ENCODE measurements at places on chromosomes 16 and 17.

- no peak for DNase-seq
Measured at GRCh38 chr17:66975188-66975587, 10.7 kb downstream of the CACNG4 start.

- no peak for DNase-seq
Measured at GRCh38 chr17:32355649-32356377, 5.9 kb downstream of the ZNF207 start.

DNA sequence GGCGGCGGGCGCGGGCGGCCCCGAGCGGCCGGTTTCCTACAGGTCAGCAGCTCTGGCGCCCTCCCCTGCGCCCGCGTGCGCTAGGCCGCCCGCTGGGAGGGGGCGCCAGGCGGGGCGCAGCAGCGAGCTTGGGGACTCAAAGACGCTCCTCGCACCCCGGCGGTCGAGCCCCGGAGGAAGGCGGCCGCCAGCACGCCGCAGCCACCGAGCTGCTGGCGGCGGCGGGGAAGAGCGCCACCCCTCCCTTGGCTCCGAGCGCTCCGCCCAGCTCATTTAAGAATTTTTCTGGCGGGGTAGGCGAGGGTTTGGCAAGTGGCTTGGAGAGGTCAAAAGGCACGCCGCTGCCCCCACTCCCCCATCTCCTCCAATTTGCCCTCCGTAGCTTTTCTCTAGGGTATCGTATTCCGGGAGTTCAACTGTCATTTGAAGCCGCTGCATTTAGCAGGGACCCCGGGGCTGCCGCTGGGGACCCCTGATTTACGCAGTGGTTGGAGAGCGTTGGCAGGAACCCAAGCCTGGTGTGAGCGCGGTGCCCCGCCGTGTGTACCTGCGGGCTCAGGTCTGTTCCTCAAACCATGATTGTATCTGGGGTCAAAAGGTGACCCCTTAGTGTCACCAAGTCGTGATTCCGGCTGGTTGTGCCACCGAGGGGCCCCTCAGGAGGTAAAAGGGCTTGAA lies 59.5 kb upstream of the GSE1 start:
- DNase-seq, result peak; percentile 42

DNA sequence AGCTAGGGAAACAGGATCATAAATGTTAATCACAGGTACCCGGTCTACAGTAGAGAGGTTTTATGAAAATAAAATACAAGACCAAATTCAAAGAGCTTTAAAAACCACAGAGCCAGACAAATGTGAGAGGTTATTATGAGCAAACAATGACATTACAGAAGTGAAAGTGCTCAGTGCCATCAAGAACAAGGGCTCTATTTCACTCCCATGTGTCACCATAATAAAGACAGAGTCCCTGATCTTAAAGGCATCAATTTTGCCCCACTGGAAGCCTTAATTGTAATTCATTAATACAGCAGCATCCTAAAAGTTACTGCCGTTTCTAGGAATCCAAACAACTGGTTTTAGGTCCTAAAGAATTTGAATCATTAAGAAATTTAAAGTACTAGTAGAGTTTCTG lies 43.7 kb upstream of the CDRT4 start:
- DNase-seq, result no peak

GRCh38 chr17:47257651-47258339 lies 4.2 kb downstream of the ITGB3 start:
- DNase-seq, result no peak

DNA sequence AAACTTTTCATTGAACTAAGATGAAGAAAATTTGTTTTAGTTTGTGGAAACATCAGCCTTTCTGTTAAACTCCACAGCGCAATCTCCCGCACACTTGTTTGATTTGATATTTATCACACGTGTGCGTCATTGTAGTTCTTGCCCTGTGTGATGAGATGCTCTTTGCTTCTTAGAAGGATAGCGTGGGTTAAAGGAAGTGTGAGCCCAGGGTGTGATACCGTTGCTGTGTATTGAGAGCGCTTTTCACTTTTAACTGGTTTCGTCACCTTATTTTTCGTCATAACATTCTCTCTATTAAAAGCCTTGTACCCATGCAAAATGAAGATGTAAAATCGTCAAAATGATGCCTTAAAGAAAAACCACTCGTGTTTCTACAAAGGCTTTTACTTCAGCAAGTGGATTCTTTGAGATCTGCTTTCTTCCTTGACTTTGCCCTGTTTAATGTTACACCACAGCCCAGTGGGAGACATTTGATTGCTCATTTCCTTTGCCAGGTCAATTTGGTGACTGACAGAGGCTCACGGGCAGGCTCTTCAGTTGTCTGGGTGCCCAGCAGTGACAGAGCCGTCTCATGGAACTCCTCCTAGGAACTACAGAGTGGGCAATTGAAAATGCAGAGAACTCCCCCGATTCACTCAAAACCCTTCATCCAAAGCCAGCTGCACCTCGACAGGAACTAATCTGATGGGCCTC lies 61.1 kb downstream of the RPA1 start:
- DNase-seq, result no peak

- no peak for DNase-seq
Measured at GRCh38 chr17:76911299-76912017, 43.3 kb downstream of the MGAT5B start.

- DNase-seq, result no peak
Measured at GRCh38 chr16:64983231-64983630, 138.6 kb downstream of the CDH11 start.

- no peak for DNase-seq
Measured at GRCh38 chr16:83118365-83118764, 491.6 kb downstream of the CDH13 start.

DNA sequence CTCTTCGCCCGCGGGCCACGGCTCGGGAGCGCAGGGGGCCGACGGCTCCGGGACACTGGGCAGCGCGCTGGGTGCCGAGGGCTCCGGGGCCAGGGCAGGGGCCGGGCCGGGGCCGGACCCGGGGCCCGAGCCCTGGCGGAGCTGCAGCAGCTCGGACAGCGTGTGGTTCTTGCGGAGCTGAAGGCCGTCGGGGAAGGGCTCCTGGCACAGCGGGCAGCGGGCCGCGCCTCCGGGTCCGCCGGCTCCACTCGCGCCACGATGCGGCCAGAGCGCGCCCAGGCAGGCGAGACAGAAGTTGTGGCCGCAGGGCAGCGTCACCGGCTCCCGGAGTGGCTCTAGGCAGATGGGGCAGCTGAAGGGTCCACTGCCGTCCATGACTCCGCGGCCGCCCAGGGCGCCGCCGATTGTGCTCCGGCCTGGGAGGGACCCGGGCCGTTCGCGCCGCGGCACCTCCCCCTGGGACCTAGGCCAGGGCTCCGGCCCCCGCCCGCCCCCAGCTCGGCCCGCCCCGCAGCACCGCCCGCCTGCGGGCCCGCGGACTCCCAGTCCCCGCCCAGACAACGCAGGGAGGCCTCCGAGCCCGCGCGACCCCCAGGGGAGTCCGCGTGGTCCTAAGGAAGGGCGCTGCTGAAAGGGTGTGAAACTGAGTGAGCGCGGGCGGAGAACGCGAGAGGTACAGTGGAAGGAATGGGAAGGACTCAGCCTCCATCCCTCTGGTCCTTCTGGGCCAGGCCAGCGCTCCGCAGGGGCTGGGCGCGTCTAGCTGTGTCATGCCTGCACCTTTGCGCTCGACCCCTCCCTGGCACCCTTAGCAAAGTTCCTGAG lies at the start of gene TRIM47:
TRIM47 (minus strand) TSS at position 408 of the 825 bp plus-strand sequence; CDS start at position 375, 33 bp downstream.
- peak; percentile 42 for DNase-seq

- no peak for DNase-seq
Measured at GRCh38 chr16:67664871-67665270, 1.7 kb downstream of the ENKD1 start.

DNA sequence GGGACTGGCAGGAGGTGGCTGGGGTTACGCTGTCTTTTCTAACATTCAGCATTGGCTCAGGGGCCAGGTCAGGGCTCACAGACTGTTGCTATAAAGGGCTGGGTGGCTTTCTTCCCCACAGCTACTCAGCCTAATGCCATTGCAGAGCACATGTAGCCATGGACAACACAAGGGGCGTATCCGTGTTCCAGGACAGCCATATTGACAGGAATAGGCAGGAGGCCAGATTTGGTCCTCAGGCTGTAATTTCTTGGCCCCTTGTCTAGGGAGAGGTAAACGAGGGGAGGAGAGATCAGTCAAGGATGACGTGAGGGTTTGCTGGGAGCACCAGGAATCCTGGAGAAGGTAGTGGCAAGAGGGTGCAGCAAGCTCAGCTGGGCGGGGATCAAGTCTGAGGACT lies 21.2 kb upstream of the MYO15B start:
- DNase-seq, result no peak

DNA sequence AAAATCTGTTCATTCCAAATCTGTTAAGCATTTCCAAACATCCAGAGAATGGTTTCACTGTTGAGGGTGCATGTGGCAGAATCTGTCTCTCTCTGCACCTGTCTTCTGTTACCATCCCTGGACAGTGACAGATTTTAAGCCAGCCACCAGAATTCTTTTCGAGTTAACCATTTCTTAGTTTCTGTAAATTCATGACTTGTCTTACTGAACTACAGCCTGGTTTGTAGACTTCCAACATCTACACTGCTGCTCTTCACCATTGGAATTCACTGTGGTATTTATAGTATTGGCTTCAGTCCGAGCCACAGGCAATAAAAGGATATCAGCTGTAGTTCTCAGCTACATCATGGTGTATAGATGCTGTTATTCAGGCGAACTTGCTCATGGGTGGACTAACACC lies 47.6 kb downstream of the GOSR1 start:
- DNase-seq, result no peak

DNA sequence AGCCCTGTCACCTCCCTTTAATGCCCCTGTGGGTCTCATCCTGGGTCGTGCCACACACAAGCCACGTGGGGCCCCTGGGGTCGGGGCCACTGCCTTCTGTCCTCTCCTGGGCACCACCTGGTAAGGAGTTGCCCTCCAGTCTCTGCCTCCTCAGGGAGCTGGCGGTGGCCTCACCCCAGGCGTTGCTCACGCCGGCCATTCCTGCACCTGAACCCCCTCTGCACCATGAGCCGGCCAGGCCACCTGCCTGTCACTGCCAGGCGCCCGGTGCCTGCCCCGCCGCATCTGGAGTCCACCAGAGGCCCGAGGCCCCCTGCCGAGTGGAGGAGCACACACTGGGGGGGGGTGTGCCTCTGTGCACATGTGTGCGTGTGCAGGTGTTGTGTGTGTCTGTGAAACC lies 10.4 kb downstream of the NHERF2 start:
- no peak for DNase-seq

DNA sequence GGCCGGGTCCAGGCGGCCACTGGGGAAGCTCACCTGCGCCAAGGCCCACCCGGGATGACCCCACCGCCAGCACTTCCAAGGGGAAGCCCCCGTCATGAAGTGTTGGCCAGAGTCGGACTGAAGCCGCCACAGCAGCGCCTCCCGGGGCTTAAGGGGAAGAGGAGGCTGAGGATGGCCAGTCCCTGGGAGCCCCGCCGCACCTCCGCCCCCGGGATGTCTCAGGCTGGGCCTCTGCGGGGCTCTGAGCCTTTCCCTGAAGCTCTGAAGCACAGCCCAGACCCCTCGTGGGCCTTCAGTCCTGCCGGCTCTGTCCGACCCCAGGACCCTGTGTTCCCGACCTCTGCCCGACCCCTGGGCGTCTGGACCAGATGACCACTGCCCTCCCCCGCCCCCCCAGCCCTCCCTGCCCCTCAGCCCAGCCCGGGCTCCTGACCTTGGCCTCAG lies 42.8 kb upstream of the ACSF3 start:
- DNase-seq, result no peak

- DNase-seq, result peak; percentile 58
Measured at GRCh38 chr17:57603978-57604377, 141.1 kb downstream of the CCDC182 start.

GRCh38 chr17:6502871-6503509 lies 53.4 kb downstream of the PITPNM3 start:
- DNase-seq, result no peak

GRCh38 chr16:11946433-11946832 lies 4.6 kb upstream of the NPIPB2 start:
- DNase-seq, result no peak

- no peak for DNase-seq
Measured at GRCh38 chr17:76747716-76748363, 9.9 kb downstream of the MFSD11 start.

DNA sequence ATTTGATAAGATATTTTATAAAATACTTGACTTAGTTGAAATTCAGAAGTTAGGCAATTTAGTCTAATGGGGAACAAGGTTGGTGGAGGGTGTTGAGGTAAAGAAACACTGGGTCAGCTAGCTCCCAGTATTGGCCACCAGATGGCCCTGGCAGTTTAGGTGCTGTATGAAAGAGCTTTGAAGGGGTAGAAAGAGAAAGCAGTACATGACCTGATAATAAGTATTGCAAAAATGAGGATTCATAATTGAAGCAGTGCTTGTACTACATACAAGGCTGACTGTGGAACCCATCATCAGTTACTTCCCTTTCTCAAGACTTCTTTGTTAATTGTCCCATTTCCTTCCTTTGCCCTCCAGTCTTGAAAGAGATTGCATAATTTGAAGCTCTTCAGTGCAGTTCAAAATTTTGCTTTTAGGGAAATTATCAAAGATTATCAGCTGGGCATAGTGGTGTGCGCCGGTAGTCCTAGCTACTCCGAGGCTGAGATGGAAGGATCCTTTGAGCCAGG lies 29.4 kb downstream of the TANC2 start:
- peak; percentile 25 for DNase-seq

Data from stimulated activated CD4-positive, alpha-beta T cell treated with anti-CD3 and anti-CD28 coated beads, Interleukin-2, amount 100 ng/mL, for 24 hours (primary cell).